ENCODE measurements at places on chromosomes 1 and 21.

DNA sequence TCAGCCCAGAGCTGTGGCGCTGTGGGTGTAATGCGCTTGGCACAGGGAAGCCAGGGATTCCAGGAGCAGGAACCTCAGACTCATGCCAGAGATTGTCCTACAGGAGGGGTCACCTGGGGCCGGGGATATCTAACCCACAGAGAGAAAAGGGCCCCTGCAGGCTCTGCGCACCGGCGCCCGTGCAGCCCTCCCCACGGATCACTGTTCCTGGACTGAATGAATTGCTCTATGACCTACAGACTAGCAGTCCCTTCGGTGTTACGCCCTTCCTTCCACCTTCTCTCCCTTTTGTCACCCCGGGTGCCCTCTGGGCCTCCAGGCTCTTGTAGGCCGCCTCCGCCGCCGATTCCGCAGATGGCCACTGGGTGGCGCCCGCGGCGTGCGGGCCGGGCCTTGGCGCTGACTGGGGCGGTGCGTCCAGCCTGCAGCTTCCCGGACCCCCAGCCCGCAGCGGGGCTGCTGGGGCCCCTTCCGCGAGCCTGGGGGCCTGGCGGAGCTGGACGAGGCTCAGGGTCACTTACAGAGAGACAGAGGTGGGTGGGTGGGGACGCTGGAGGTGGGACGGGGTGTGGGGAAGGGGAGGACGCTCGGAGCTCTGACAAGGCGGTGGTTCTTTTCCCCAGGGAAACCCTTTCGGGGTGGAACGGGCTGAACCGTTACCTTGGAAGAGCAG lies 101.3 kb downstream of the IER5 start:
- DNase-seq = peak; percentile 20

DNA sequence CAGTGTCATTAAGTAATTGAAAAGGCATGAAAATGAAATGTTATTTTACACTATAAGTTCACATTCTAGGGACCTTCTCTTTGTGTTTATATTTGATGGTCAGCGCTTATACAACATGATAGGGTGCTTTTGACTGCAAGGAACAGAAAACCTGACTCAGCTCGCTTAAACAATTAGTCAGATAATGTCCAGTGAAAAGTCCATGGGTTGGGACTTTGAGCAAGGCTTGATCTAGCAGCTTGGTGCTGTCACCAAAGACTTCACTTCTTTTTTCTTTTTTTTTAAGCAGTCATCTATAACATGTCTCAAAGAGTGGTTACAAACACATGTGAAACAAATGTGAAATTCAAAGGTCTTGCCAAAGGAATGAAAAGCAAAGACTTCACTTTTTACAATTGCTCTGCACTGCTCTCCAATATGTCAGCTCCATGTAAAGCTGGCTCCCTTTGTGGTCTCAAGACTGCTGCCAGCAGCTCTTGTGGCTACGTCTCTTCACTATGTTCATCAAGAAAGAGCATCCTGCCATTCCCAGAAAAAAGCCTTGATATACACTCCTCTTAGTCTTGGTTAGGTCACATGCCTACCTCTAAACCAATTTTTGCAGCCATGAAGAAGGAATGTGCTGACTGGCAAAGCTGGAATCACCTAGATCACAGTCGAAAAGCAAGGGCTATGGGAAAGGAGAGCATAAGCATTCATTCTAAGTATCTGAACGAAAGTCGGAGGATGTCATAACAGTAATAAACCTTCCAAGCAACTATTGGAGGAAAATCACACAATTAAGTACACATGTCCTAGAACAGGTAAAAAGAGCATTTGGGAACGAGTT lies 15.2 kb downstream of the F3 start:
- no peak for DNase-seq

DNA sequence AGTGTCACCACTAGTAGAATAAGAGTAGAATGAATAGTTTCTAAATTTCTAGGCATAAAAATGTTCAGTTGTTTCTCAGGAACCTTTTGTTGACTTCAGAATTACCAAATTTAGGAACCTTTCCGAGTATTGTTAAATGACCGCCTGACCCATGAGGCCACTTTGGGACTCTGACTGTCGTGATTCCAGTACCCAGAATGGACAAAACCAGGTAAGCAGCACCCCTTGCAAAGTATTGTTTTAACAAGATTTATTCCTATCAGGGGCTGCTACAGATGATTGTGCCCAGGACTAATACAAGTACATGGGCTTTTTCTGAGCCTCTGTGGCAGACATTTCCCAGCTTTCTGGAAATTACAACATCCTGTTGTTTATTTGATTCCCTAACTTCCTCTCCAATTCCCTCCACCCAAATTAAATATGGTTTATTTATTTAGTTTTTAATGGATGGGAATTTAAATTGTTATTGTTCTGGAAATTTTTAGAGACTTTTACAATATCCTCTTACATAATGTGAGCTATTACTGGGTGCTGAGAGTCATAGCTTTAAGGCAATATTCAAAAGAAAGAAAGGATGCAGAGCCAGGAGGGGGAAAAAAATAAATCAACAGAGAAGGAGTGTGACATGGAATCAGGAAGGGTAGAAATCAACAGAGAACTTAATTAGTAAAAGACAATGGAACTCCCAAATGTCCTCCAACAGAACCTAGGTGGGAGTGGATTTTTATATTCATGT lies 37.4 kb upstream of the NTPCR start:
- no peak for DNase-seq

DNA sequence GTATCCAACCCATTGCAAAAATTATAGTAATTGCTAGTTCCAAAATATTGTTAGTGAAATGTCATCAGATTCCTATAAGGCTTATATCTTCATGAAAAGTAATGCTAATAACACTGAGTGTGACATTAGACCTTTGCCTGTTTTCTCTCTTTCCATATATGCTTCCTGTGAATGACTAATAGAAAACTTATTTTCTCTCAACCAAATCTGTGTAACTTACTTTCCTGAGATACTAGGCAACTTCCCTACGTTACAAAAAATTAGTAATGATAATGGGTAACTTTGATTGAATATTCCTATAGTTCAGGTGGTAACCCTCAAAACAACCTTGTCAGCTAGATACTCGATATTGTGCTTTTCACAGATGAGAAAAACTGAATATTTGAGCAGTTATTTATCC lies 124.2 kb upstream of the HNRNPU start:
- no peak for DNase-seq

DNA sequence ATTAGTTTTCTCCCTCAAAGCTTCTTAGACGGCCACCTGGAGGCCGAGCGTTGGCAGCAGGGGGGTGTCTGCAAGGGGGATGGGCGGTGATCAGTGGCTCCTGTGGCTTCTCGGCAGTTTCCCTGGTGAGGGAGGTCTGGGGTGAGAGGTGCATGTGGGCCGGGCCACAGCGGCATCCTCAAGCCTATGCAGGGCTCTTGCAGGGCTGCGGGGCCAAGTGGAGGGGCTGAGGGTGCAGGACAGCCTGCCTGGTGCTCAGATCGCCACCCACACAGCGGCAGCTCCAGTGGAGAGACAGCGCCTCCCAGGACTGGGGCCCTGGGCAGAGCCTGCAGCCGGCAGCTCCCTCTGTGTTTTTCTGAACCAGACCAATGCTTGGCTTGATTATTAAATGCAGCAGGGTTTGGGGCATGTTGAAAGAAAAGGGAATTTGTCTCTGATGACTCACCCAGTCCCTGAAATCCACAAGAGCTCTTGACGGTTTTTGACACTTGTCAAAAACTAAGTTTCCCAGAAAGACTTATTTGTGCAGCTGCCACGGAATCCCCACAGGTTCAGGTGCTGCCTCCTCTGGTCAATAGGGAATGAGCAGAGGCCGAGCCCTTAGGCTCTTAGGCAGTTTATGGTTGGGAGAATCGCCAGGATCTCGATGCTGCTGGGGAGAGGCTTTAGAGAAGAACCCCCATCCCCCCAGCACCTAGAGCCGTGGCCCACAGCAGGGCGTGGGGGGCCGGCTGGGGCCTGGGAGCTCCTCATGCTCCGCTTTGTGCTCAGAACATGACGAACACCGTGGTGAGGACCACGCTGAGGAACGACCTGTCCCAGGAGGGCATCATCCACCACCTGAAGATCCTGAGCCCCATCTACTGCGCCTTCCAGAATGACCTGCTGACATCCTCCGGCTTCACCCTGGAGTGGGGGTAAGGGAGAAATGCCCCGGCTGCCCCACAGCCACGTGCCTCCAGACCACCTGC lies 54.7 kb downstream of the UMODL1 start:
- no peak for DNase-seq

- DNase-seq = no peak
Observed at GRCh38 chr1:241532162-241532531, at the start of gene KMO. TSS of gene KMO (plus strand) at chr1:241532378. CDS start at chr1:241532445, 67 bp downstream.

GRCh38 chr1:89826594-89826993 lies 5.8 kb downstream of the LRRC8D start:
- no peak for DNase-seq

DNA sequence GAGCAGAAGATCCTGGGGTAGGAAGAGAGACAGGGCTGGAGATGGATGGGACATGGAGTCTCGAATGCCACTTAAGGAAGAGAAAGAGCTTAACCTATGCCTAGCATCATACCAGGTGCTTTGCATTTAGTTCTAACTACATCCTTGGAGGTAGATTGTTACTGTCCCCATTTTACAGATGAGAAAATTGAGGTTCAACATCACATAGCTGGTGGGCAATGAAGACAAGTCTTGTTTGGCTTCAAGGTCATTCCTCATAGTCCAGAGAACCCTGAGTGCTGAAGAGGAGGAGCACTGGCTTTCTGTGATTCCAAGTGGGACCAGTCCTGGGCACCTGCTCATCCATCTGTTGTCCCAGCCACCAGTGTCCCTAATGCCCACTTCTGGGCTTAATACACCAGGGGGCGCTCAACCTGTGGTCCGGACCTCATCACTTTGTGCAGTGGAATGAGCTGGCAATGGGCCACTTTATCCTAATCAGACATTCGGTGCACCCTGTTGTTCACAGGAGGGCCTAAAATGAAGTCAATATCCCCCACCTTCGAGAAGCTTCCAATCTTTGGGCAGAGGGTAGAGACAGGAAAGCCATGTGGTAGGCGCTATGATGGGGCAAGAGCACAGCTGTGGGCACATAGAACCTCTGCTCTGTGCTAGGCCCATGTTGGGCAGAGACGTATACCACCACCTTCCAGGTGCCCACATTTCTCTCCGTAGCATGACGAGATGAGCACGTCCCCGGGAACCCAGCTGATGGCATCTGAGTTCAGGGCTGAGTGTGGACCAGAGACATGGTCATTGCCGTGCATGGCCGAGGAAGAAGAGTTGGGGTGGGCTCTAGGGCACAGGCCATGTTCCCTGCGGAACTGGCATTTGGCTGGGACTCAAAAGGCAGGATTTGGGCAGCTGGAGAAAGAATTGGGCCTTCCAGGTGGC lies 9.2 kb downstream of the RPS6KA1 start:
- DNase-seq = no peak

- DNase-seq = no peak
Observed at GRCh38 chr21:17572431-17572830, 40.3 kb downstream of the BTG3 start.

GRCh38 chr1:36845802-36846201 lies 188.5 kb downstream of the GRIK3 start:
- no peak for DNase-seq

DNA sequence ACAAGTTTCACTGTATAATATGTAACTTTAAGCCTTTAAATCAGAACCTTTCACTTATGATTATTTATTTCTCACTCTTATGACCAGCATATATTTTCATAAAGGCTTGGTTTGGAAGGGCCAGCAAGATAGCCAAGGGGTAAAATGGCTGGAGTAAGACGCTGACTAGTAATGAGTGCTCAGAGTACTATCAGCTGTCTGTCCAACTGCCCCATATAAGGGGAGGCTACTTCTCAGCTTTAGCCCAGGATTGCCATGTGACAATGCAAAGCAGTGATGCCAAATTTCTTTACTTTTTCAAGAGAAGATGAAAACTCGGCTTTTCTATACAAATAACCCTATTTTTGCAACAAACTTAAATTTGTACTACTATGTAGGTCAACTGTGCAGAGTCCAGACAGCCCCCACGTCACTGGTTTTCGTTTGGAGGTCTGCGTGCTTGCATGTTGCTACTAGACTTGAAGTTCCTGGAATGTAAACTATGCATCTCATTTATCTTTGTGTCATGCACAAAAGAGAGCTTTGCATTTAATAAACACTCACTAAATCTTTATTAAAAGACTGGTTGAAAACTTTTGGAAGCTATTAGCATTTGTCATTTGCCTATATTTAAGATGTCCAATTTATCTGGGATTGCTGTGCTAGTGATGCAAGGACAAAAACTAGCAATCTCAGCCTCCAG lies 110.4 kb downstream of the TNFSF18 start:
- DNase-seq = no peak

DNA sequence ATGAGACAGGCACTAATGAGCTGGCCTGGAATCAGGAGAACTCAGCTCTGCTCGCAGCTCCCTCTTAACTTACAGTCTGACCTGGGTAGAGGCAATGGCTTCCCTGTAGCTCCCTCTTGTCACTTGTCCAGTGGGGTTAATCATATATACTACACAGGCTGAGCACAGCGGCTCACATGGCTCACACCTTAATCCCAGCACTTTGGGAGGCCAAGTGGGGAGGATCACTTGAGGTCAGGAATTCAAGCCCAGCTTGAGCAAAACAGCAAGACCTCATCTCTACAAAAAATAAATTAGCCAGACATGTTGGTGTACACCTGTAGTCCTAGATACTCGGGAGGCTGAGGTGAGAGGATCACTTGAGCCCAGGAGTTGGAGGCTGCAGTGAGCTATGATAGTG lies 4.2 kb downstream of the S100A6 start:
- DNase-seq = no peak

DNA sequence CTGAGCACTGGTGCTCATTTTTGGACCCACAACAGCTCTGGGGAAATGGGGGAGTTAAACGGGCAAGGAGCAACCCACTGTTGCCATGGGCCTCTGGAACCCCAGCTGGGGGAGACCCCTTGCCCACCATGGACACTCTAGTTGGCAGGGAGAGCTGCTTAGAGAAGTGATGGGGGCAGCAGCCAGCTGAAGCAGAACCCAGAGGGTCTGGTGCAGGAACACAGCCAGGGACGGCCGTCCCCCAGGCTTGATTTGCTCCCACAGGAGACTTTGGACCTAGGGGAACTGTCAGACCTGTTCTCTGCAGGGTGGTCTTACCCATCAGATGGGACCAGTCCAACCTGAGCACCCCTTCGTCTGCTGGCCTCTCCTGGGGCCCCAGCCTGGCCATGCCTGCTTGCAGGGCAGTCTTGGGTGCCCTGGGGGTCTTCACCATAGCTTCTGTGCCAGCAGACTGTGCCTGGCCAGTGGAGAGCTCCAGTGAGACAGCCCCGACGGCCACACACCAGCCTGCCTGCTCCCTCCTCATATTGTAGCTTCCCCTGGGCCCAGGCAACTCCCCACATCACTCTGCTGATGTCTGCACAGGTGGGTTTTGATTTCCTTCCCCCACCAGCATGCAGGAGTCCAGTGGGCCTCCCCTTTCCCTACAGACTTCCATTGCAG lies 11.3 kb downstream of the SPATC1L start:
- DNase-seq = no peak
